ENCODE measurements at places on chromosomes 4 and X.

DNA sequence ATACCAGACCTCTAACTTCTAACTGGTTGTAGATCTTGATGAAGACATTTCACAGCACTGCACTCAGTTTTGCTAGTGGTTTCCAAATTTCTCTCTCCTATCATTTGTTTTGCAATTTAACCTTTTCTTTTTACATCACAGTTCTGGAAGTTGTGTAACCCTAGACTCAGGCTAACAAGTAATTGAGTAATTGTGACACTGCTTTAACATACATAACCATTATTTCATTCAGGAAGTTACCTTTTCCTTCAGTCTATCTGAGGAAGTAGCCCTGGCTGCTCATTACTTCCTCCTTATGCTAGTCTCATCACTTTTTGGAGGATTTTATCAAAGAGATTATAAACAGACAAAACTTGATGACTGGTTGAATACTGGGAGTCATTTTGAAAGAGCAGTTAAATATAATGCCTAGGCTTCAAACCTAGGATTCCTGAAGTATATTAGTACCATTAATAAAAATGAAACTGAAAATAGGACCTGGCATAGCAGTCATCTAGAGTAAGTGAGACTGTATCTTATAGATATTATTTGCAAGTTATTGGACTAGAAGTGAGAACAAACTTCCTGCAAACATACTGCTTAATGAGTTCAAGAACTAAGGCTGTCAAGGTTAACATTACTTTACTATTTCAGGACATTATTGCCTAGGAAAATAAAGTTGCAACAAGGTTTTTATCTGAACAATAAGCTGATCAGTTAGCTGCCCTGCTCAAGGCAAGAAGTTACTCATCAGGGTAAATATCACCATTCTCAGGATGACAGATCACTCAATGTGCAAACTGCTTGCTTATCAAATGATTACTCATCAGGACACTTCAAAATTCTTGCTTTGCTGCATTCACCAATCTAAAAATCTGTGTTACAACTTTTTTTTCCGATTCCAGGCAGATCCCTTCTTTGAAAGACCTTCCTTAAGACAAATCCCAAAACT, 25.6 kb upstream of the TEX13C start:
- DNase-seq = no peak

DNA sequence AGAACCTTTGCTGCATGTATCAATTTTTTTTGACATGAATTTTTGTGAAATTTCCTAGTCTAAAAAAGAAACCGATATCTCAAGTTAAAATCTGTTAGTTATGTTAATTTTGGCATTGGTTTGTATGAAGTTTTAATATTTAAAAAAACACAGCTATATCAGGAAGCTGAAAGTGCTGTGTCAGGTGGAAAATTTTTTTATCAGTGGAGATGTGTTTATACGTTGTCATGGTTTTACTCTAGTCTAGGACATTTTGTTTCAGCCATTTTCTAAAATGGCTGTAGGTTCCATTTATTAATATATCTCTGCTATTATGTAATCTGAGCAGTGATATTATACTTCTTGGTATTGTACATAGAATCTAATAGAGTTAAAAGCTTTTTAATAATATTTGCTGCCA, 34.2 kb downstream of the OCRL start:
- DNase-seq = no peak

DNA sequence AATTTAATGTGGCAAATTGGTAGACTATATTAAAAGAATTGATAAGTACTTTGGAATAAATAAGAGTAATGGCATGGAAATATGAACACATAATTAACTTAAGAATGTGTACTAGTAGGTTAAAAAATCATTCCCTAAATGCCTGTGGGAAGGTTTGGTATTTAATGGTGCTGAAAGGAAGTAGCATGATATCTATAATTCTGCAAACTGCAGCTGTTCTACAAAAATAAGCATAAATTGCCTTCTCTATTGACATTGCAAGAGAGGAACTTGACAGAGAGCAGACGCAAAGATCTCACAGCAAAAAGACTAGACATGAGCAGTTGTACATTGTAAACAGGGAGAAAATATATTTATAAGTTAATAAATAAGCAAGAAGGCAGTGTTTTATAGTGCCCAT, 752.5 kb upstream of the PCDH10 start:
- peak; percentile 30 for DNase-seq

GRCh38 chr4:22072726-22073125, 124.2 kb upstream of the KCNIP4 start:
- no peak for DNase-seq

DNA sequence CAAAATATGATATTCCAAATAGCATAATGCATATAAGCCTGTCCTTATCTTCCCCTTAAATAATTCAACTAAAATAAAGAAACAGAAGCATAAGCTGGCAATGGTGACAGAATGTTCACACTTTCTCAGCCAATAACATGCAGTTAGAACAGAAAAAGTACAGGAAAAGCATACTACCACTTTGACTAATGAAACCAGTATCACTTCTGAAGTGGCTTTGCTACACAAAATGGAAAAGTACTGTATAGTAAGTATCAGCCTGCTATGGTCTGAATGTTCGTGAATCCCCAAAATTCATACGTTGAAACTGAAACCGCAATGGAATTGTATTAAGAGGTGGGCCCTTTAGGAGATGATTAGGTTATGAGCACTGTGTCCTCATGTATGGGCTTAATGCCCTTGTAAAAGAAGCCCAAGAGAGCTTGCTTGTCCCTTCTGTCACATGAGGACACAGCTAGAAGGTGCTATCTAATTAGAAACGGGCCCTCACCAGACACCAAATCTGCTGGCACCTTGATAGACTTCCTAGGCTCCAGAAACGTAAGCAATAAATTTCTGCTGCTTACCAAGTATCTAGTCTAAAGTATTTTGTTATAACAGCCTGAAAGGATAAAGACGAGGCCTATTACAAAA, 102.6 kb downstream of the PRDM5 start:
- no peak for DNase-seq

DNA sequence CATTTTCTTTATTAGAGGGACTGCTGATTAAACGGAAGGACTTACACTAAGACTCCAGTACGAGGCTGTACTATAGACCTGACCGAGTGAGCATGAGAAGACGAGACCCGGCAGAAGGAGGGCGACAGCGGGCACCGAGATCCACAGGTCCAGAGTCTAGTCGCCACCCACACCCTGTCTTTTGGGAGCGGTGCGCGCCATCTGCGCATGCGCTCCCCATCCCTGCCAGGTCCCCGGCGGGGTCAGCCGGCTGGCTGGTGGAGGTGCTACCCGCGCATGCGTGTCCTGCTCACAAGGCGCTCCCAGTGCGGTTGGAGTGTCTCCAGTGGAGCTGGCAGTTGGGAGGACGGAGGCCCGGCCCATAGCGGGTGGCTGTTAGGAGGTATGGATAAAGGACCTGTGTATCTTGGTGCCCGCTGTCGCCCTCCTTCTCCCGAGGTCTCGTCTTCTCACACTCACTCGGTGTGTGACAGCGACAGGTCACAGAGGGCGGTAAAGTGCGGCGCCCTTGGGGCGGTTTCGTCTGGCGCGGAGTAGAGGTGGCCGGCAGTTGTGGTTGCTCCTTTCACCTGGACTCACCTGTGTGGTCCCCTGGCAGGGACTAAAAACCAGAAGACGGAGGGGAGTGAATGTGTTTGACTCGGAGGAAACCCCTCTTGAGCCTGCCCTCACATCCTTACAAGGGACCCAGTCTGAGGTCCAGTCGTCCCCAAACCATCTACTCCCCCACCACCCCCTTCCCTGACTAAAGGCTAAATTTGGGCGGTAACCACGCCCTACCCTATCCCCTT, 7.6 kb upstream of the HSD17B10 start:
- peak; percentile 93 for DNase-seq

DNA sequence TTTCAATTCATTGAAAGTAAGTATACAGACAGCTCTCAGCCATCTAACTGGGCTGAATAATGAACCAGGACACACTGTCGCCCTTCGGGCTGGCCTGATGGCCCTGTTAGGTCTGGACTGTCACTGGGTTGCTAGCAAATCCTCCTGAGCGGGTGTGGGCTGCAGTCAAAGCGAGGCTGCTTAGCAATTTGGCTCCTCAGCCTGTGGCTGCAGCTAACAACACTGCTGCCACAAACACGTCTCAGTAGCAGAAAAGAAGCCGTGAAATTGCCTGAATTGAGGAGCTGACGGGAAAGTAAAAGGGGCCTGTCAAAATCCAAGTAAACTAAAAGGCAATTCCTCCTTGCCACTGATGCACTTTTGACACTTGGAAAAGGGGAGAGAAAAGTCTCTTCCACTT, 72.8 kb downstream of the SMIM20 start:
- DNase-seq = no peak

- DNase-seq = no peak
These were observed 3.6 kb downstream of the MAGEA11 start for GRCh38 chrX:149715468-149715867.

DNA sequence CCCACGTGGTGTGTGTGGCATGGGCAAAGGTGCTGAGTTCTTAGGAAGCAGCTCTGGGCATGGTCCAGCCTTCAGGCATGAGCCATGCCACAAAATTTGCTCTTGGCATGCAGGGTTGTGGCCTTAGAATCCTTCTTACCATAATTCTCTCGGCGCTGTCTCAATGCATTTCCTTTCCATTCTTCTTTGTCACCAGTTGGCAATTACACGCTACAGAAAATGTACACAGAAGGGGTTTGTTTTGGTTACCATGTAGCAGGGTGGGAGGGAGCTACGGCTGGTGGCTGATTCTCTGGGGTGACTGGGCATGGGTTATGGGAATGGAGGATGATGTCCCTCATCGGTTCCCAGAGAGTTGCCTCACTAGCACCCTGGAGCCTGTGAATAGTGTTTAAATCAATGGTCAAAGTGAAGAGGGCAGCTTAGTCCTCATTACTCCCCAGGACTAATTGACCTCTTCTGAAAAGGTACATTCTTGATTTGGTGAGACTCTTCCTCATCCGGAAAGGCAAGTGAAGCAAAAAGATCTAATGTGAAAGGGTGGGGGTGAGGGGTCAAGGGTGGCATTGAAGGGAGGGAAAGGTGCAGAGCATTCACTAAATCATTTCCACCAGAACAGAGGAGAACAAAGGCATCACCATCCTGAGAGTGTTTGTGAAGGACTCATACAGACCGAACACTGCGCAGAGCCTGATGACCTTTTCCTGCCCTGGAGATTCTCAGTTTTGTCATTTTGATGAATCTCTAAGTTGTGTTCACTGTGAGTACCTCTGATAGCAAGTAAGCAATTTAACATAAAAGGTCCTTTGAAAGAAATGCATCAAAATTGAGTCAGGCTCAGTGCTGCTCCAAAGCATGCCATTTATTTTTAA, 199.8 kb upstream of the SFRP2 start:
- DNase-seq = no peak

GRCh38 chr4:151114338-151114737, 14.9 kb downstream of the RPS3A start:
- no peak for DNase-seq

DNA sequence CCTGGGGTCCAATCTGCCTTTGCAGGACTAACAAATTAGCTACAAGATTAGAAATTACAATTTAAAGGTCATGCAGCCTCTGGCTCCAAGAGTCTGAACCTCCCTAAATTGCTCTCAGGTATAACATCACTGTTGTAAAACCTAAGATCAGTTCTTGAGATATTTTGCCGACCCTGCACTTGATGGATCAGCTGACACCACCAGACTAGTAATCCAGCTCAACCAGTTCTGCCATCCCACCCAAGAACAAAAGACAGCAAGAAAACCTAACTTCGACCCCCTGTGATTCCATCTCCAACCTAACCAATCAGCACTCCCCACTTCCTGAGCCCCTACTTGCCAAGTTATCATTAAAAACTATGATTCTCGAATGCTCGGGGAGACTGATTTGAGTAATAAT, 323.0 kb upstream of the BOD1L1 start:
- no peak for DNase-seq

GRCh38 chrX:112851161-112851779, 10.6 kb upstream of the AMOT start:
- peak; percentile 93 for DNase-seq

- DNase-seq = peak; percentile 73
These were observed 106.4 kb downstream of the MMRN1 start for GRCh38 chr4:90001023-90001422.

DNA sequence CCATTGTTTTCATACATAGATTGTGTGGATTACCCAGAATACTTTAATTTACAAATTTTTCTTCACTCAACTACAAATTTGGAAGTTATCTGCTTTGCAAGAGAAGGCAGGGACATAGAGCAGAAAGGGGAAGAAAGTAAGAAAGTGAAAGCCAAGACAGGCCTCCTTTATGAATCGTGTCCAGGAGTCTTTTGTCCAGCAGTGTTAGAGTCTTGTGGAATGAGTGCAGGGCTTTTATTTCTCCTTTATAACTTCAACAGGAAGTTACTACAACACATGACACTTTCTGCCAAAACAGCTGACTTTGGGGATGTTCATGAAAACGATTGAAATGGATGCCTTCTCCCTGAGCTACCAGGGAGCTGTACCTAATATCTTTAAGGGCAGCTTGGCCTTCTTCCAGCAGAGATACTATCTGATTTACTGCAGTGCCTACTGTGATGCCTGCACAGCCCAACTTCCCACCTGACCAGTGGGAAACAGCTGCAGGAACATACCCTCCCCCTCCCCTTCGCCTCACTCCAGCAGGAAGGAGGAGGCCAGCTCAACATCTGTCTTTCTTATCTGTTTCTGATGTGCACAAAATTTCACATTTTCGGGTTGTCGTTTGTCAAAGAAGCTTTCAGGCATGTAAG, 557.7 kb upstream of the SLIT2 start:
- DNase-seq = peak; percentile 31

DNA sequence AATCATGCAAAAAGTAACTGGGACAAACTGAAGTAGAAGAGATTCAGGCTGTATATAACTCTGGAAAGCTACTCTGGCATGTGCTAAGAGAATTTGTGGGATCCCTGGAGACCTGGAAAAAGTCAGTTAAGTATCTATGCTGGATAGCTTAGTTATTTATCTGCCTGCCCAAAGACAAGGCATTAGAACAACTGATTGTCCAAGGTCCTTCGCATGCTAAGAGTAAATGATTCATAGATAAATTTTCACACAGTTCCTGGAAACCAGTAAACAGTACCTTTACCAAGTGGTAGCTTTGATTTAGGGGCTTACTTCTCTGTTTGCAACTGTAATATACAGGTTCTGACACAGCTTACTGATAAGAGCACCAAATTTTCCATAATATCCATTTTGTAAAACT, 104.8 kb downstream of the ATP11C start:
- no peak for DNase-seq

DNA sequence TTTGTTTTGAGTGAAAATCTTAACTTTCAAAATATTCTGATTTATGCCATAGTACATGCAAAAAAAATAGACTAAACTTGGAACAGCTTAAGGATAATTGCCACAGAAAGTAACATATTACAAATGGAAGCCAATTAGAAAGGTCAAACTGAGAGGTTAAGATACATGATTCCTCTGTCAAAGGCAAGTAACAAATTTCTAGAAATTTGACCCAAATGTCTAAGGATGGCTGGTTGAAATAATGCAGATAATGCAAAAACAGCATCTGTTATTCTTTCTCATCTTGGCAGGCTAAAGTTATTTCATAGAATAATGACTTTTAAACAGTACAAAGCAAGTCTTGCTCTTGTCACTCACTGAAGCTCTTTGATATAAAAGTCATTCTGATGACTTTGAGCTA, 10.5 kb downstream of the FGF5 start:
- no peak for DNase-seq

DNA sequence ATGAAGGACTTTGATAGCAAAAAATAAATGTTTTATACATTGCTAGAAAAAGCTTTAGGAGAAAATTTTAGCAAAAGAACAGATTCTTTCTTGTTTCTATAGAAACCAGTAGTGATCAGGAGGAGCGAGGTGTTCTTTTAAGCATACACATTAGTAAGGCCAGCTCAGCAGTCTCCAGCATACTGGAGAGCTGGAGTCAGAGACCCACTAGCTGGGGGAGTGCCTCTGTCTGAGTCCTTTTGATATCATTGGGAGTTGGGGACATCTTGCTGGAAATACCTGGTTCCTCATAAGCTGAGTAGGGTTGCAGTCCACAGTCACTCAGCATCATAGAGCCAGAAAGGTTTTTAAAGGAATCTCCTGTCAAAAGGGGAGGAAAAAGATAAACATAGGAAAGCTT, 67.4 kb downstream of the AFF2 start:
- DNase-seq = no peak

Data from NCI-H69 (cell line).